ENCODE measurements at places on chromosomes 4 and X.

- peak; percentile 31 for DNase-seq
These were observed 109.6 kb downstream of the PACRGL start for GRCh38 chr4:20809812-20810211.

- no peak for DNase-seq
These were observed 259.9 kb upstream of the JADE1 start for GRCh38 chr4:128549636-128550035.

DNA sequence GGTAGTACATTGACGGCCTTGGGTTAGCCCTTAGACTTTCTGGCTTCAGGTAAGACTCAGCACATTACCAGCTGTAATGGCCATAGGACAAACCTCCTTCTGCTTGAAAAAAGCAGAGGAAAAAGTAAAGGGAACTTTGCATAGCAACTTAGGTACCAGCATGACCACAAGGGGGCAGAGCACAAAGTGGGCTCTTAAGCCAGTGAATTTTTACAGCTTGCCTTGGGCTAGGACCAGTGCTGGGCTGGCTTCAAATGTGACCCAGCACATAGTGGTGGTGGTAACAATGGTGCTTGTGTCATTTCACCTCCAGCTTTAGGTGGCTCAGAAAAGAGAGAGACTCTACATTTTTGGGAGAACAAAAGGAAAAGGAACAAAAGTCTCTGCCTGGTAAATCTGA is 66.1 kb downstream of the KLHL4 start:
- peak; percentile 32 for DNase-seq

- no peak for DNase-seq
These were observed 2032.8 kb downstream of the PCDH7 start for GRCh38 chr4:32752962-32753361.

- no peak for DNase-seq
These were observed 51.4 kb upstream of the HGFAC start for GRCh38 chr4:3390288-3390811.

DNA sequence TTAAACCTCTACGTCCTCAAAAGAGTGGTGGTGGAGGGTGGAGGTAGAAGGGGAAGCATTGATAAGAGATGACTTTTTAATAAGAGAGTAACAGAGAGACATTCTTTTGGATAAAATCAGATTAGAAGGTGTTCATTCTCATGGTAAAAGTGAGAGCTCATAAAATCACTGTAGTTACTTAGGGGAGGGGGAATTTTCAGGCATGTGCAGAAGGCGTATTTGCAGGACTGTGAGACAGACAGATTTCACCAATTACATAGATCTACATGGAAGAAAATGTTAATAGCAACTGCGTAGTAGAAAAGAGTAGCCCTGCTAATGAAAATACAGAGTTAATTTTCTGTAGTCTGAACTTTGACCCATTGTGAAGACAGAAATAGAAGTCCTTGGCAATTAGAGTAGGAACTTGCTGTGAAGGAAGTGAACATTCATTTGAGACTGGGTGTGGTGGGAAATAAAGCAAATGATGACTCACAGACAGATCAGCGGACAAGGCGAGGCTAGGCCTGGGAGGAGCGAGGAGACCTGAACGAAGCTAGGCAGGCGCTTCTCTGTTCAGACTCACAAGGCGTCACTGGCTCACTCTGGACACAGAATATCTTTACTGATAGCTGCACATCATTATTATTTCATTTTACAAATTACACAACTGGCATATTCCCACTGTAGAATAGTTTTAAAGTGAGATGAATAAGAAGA is 57.2 kb upstream of the FAM9C start:
- peak; percentile 94 for DNase-seq

GRCh38 chr4:119046263-119046662 is 89.4 kb upstream of the MYOZ2 start:
- no peak for DNase-seq
